Neural crest cell (in vitro differentiated cells): ENCODE measurements at places on chromosomes 16 and 17. TPM values are rescaled to one million over a fixed set of nuclear protein-coding genes. Genes with fewer than 3 reads are reported as not detected.

The EVPLL gene
- total RNA-seq = not detected in 2 replicates

The SERPINF2 gene
- 0.19 TPM in 1 of 2 replicates, not detected in the other for total RNA-seq

The CRAMP1 gene
- 38.3 TPM in 2 replicates for total RNA-seq

The ITGA3 gene
- total RNA-seq = 4.5 and 4.8 TPM in 2 replicates

DNA sequence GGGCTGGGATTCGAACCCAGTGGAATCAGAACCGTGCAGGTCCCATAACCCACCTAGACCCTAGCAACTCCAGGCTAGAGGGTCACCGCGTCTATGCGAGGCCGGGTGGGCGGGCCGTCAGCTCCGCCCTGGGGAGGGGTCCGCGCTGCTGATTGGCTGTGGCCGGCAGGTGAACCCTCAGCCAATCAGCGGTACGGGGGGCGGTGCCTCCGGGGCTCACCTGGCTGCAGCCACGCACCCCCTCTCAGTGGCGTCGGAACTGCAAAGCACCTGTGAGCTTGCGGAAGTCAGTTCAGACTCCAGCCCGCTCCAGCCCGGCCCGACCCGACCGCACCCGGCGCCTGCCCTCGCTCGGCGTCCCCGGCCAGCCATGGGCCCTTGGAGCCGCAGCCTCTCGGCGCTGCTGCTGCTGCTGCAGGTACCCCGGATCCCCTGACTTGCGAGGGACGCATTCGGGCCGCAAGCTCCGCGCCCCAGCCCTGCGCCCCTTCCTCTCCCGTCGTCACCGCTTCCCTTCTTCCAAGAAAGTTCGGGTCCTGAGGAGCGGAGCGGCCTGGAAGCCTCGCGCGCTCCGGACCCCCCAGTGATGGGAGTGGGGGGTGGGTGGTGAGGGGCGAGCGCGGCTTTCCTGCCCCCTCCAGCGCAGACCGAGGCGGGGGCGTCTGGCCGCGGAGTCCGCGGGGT, at the start of gene CDH1:
Gene CDH1 (plus strand): TSS at position 247 of the 684 bp plus-strand sequence. CDS start 124 bp downstream, at position 371.
- no peak for DNase-seq

- DNase-seq = no peak
Observed at GRCh38 chr17:43613917-43614316, 47.8 kb downstream of the MEOX1 start.

DNA sequence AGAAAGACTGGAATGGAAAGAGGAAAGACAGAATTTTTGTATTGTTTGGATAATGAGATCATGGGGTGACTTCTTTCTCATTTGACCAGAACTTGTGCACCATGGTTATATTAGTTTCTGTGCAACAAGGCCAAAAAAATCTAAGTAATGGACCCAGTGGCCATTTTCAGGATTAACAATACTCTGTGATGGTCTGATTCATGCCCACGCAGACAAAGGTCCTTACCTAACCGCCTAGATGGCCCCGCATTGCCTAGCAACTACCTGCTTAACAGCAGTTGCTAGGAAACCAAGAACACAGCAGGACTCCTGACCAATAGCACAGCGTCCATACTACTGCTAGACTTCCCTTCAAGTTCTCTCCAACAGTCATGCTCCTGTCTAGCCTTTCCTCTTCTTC, 22.4 kb downstream of the MIS12 start:
- DNase-seq = peak; percentile 30

DNA sequence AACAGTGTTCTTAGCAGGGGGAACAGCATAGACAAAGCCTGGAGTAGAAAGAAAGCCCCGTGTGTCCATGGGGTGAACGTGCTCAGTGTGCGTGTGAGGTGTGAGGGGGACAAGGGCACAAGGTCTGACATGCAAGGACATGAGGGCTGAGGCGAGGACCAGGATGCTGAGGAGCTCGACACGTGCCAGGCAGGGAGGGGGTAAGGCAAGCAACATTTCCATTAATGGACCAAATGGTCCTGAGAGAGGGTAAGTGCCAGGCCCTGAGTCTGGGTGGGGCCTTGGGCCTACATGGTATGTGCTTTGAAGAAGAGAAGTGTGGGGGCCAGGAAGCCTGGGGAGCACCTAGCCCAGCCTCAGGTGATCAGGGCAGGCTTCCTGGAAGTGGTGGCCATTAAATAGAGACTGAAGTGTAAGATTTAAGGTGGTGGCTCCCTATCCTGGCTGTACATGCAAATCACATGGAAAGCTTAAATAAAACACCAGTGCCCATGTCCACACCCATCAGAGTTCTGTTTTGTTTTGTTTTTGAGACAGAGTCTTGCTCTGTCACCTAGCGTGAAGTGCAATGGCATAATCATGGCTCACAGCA, 29.3 kb downstream of the ADCY7 start:
- DNase-seq = no peak

DNA sequence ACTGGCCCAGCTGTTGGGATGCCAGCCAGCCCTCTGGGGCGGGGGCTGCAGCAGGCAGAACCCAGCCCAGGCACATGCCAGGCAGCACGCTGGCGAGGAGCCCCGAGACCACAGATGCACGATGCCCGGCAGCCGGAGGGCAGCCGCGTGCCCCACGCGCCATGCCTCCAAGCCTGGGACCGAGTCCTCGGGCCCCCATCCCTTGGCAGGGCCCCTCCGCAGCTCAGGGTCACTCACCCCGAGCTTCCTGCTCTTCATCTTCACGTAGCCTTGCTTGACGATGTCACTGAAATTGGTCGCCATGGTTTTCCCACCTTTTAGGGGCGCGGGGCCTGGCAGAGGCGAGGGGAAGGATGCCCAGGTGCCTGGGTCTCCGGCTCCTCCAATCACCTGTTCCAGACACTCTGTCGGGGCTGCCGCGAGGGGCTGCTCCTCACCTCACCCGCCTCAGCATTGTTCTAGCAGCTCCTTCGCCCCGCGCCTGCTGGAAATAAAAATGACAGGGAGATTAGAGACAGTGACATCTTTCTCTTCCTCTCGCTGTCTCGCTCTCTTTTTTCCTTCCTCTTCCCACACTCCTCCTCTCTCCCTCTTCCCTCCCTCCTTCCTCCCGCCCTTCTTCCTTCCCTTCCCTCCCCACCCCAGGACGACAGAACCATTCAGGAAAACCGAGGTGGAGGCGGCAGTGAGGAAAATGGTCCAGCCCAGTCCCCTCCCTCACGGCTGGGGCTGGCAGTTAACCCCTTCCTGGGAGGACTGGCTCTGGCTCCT, 6.9 kb downstream of the DOK4 start:
- no peak for DNase-seq

DNA sequence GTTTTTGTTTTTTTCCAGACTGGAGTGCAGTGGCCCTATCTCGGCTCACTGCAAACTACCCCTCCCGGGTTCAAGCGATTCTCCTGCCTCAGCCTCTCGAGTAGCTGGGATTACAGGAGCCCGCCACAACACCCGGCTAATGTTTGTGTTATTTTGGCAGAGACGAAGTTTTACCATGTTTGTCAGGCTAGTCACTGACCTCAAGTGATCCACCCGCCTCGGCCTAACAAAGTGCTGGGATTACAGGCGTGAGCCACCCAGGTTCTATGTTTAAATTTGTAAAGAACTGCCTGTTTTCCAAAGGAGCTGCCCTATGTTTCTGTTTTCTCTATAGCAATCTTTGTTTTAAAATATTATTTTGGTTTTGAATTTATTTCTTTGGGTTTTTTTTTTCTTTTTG, 13.8 kb upstream of the C16orf87 start:
- no peak for DNase-seq

DNA sequence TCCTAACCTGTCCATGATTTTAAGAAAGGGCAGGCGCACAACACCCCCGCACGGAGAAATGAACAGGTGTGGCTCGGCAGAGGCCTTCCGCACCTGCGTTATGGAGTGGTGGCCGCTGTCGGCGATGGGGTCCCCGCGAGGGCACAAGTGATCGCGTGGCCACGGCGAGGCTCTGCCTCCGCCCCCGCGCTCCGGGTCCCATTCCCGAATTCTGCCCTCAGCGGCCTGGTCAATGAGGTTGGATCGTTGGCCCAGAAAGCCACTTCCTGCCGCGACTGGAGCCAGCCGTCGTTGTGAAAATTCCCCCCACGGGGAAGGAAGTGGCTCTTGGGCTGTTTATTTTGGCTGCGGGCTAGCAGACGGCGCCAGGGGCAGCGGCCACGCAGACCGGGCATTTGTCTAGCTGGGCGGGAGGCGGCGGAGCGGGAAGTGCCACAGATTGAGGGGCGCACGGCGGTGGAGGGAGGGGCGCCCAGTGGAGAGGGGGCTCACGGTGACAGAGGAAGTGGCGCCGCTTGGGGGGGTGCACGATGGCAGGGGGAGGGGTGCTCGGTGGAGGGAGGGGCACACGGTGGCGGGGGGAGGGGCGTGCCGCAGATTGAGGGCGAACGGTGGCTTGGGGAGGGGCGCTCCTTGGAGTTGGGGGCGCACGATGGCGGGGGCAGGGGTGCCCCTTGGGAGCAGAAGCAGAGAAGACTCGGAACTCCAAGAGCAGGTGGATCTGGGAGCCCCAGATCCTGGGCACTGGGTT, 25.0 kb downstream of the MRC2 start:
- no peak for DNase-seq

- no peak for DNase-seq
Observed at GRCh38 chr17:50518384-50519023, 10.3 kb downstream of the MYCBPAP start.

GRCh38 chr17:77854759-77855745, 103.5 kb upstream of the TNRC6C start:
- DNase-seq = no peak

GRCh38 chr16:24138024-24138423, 118.1 kb upstream of the CACNG3 start:
- no peak for DNase-seq

DNA sequence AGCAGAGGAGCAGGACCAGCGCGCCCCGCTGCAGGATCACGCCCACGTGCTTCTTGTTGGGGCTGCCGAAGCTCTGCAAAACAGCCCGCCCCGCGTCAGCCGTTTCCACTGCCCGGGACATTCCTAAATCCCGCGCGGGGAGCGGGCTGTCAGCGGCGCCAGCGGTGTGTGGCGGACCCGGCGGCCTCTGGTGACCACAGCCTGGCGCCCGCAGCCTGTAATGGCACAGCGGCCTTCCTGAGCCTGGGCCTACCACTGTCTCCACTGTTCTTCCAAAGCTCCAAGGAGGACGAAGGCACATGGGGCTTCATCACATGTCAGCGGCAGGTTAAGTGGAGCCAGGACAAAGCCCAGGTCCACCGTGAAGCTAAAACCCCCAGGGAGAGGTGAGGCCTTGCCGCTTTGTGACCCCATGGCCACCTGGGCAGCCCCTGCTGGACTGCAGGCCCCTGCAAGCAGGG, 2.5 kb downstream of the SLC47A2 start:
- no peak for DNase-seq

GRCh38 chr17:61065263-61065773, 334.3 kb upstream of the TBX2 start:
- DNase-seq = no peak

DNA sequence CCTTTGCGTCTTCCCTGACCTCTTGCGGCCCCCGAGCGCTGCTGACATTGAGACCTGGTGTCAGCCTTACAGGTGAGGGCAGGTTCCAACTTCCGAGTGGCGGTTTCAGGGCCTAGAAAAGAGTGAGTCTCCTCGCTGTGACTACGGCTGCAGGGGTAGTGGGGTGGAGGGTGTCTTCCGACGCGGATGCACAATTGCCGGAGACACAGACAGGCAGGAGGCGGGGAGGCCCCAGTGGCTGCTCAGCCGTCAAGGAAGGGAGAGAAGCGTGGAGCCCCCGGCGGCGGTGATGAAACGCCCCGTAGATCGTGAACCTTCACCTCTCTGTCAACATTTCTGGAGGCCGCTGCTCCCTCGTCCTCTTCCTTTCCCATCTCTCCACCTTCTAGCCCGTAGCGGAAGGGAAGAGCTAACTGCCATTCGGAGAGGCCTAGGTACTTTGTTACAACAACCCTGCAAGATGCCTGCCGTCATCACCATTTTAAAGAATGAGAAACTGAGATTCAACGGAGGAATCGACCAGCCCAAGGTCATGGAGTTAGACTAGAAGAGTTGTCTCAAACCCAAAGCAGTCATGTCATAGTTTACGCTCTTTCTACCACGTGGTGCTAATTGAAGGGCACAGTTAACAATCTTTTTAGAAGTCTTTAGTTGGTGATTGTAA, 485 bp downstream of the DNAJA3 start:
- no peak for DNase-seq

DNA sequence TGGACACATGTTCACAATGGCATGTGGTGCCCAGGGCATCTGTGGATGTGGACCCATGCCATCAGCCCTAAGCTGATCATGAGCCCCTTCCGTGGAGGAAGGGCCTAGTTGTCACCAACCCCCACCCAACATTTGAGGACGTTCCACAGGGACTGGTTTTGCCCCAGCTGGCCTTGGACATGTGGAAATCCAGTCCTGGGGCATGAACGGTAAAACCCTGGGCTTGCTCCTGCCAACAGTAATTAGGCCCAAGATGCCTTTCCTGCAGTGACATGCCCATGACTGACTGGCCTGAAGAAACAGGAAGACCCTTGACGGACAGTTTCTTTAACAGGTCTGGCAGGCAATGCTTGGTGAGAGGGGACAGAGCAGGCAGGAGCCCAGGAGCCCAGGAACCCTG, 7.7 kb downstream of the TNS4 start:
- no peak for DNase-seq

DNA sequence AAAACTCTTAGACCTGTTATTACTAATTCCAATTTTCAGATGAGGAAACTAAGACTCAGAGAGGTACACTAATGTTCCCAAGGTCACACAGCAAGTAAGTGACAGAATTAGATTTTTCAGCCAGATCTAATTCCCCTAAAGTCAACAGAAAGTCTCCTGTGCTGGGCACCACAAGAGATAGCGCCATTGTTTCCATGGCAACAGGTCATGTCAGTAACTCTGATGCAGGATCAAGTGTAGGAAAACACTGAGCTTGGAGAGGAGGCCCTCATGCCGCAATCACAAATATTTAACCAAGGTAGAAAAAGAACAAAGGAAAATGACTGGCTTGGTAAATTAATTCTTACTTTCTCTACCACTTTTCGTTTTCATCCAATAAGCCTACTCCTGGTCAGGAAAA, 166.0 kb upstream of the CDH13 start:
- DNase-seq = no peak
